Myocyte (in vitro differentiated cells): ENCODE measurements at places on chromosomes 7 and 10. TPM values are rescaled to one million over a fixed set of nuclear protein-coding genes. Genes with fewer than 3 reads are reported as not detected.

Gene LRIT1
- 0.11 TPM in 1 of 2 replicates, not detected in the other for total RNA-seq

DNA sequence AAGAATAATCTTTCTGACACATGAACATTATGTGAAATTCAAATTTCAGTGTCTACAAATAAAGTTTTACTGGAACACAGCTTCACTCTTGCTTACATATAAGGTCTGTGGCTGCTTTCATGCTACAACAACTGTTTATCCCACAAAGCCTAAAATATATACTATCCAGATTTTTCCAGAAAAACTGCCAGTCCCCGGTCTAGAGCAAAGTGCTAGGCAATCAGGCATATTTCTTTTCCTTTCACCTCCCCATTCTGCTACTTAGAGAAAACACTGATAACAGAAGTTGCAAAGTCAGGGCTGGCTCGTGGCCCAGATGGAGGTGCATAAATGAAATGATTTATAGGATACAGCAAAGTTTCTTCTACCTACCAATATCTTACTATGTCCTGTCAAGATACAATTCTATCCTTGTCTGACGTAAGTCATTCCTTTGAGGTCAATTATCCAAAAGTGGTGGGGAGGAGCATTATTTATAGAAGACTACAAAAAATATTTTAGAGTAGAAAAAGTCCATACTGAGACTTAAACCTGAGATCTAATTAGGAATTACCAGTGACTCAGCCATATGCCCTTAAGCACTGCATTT lies 384.1 kb downstream of the NXPH1 start:
- DNase-seq, result no peak

- DNase-seq, result no peak
Observed at GRCh38 chr10:71278691-71279588, 40.1 kb upstream of the SLC29A3 start.

Gene SYCE1
- not detected in 2 replicates for total RNA-seq

GRCh38 chr10:110613341-110613995 lies 30.7 kb upstream of the RBM20 start:
- no peak for DNase-seq

Gene FBXL13
- 0.42 and 0.67 TPM in 2 replicates for total RNA-seq

GRCh38 chr7:43164757-43165156 lies 52.3 kb downstream of the HECW1 start:
- DNase-seq, result peak; percentile 78

DNA sequence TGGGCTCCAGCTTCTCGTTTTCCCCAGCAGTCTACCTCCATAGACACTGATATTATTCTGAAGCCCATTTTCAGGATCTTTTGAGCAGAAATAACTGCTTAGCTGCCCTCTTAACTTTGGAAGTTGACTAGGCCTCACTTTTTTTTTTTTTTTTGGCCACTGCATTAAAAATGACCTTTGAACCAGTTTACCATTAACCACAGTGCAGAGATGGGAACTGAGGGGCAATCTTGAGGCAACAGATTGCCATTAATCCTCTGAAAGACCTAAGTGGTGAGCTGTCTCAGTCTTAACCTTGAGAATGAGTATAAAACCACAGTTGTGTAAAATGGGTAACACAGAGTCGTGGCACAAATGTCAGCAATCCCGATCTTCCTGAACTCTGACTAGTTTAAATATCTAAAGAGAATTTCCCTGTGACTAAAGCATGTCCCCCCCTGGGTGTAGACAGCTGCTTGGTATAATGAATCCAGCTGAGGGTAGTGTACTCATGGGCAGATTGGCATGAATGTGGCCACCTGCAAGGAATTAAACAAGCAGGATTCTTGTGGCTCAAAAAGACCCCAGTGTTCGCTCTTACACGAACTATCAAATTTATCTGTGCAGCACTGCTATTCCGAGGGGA lies 46.1 kb upstream of the FMC1 start:
- DNase-seq, result peak; percentile 57

Gene MMP21
- not detected in 2 replicates for total RNA-seq

Gene SFMBT2
- total RNA-seq, result 0.05 and 0.08 TPM in 2 replicates

Gene RBM20
- total RNA-seq, result 2.6 and 3.0 TPM in 2 replicates

DNA sequence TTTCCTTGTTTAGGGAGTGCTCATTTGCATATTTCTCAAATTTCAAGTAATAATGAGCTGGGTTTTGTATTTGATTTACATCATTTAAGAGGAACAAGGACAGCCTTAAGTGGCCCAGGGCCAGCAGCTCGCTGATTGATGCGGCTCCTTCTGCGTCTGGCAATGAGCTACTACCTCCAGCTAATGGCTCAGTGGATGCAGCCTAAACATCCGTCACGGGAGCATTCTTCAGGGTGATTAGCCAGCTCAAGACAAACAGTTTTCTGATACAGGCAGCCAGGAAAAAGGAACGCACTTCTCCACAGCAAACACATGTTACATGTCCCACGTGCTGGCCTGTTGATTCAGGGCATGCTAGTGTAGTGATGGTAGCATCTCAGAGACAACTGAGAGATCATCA lies 169.3 kb upstream of the TCERG1L start:
- DNase-seq, result no peak

DNA sequence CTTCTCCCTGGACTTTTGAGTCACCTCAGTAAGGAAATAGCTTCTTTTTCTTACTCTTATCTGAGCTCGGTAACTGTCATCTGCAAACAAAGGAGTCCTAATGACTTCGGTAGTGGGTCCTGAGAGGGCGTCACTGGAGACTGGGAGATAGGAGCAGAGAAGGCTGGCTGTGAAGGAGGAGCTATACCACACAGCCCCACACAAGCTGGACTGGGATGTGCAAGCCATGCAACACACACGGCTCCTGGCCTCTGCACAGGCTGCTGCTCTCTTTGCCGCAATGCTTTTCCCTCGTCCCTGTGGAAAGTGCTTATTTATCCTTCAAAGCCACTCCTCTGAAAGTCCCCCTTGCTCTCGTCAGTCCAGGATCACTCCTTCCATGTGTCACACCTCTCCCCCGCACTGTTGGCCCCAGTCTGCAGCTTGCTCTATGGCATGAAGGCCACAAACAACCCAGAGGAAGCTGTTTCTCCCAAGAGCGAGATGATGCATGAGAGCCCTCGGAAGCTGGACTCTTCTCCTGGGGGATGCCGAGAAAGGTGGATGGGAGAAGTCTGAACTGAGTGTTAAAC lies 14.9 kb downstream of the TMEM273 start:
- DNase-seq, result no peak

Gene FAM13C
- total RNA-seq, result 58.0 and 59.0 TPM in 2 replicates

GRCh38 chr10:66927251-66927935 lies 1.6 kb downstream of the LRRTM3 start:
- no peak for DNase-seq

Gene DCLRE1C
- total RNA-seq, result 6.8 and 7.0 TPM in 2 replicates

Gene KIF11
- total RNA-seq, result 1.3 and 1.9 TPM in 2 replicates

- no peak for DNase-seq
Observed at GRCh38 chr7:157908006-157908782, 571.4 kb downstream of the DNAJB6 start.

DNA sequence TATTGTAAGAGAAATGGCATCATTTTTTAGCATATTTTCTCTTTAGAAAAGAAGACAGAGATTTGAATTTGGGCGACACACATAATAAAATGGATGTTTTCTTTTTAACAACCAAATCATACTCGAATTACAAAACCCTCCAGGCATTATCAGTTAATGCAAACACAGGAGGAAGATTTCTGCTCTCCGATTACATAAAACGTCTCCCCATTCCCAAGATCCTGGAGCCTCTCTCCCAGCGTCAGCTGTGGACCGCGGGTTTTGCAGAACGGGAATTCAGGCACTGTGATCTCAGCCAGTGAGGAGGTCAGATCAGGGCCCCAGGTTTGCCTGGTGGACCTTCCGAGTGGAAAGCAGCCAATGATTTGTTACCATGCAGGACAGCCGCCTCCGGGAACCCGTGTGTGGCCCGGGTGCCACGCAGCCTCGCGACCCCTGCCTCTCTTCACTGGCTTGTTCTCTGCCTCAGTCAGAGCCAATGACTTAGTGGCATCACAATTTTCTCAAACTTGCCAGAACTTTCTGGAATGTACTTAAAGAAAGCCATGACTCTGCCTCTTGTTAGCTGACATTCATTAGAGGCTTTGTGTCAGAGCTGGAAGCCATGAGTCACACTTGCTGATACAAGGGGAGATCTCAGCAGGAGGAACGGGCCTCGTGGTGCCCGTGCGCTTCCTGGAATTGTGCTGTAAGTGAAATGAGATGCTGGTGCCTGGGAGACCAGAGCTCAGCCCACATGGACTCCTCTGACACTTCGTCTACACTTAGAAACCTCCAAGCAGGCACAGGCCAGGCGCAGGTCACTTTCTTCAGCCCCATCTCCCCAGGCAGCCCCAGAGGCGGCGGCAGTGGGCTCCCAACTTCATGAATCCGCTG lies 246.1 kb downstream of the KLF6 start:
- peak; percentile 79 for DNase-seq

Gene ZKSCAN5
- 18.5 and 21.9 TPM in 2 replicates for total RNA-seq

Gene FAM25G
- total RNA-seq, result not detected in 2 replicates

Gene RARRES2
- 202 and 252 TPM in 2 replicates for total RNA-seq

DNA sequence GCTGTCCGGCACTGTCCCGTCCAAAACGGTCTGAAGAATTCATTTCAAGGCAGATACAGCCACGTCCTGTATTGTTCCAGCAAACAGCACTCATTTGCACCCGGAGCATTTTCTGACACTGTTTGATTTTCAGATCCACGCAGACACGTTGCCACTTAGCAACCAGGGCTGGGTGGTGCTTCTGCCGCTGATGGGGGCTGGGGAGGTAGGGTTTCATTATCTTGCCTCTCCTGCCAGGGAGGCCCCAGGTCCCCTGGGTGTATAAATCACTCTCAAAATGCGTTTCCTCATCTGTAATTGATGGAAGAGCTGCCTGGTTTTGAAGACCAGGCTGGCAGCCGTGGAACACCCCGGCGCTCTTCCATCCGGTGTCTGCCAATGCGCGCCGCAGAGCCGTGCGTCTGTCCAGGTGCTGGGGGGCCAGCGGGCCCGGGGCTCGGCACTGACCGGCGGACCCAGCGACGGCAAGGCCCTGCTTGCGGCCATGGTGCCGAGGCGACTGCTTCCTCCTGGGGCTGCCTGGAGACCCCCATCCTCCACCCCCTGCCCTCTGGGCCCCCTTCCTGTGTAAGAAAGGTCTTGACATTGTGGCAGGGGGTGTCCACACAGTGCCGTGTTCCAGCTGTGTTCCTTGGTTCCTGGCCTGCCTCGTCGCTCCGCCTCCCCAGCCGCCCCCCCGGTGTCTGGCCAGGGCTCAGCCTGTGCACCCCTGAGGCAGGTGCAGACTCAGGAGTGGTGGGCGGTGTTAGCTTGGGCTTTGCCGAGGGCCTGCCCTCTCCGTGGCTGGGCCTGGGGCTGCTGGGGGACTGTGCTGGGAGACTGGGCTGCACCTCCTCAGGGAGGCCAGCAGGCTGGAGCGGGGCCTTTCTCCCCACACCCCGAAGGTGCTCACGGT lies 16.6 kb downstream of the ADGRA1 start:
- DNase-seq, result no peak

GRCh38 chr10:3480281-3480989 lies 304.6 kb downstream of the KLF6 start:
- no peak for DNase-seq

DNA sequence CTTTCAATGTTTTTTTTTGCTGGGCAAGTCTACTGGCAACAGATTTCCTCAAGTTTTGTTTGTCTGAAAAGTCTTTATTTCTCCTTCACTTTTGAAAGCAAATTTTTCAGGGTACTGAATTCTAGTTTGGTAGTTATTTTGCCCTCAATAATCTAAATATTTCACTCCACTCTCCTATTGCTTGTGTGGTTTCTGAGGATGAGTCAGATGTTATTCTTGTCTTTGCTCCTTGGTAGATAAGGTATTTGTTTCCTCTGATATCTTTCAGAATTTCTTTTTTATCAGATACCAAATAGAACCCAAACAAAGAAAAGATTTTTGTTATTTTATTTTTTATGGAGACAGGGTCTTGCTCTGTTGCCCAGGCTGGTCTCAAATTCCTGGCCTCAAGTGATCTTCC lies 99.2 kb upstream of the MALRD1 start:
- DNase-seq, result no peak

Gene SPDYE2B
- total RNA-seq, result not detected in 2 replicates

DNA sequence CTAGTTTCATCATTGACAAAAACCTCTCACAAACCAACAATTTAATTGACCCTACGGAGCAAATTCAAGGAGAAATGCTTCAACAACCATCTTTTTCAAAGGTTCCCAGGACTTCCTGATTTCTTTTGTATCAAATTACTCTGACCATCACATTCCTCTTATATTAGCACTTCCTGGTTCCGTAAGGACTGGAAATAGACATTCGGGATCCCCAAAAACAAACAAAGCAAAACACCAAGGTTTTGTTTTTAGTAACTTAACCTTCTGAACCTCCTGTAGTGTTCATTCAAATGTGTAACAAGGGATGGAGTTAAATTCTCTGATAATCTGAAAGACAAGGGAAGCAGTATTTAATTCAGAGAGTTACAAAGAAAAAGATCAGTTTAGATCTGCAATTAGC lies 387.6 kb upstream of the NRP1 start:
- DNase-seq, result peak; percentile 46

DNA sequence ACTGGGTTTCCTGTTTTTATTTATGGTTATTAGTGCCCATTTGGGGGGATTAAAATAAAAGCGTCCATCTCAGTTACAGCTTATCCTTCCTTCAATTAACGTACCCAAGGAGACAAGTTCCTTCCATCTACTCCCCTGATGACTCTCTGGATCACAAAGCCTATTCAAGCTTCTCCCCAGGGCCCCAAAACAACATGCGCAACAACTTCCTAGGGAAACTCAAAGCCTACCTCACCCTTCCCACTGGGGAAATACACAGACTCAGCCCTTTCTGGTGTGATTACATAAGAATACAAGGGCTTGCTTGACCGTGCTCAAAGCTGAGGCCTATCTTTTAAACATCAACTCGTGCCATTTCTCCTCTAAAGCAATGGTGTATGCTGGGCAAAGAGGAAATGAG lies 112.4 kb downstream of the CDK6 start:
- no peak for DNase-seq

Gene CHN2
- total RNA-seq, result 2.8 and 3.2 TPM in 2 replicates

DNA sequence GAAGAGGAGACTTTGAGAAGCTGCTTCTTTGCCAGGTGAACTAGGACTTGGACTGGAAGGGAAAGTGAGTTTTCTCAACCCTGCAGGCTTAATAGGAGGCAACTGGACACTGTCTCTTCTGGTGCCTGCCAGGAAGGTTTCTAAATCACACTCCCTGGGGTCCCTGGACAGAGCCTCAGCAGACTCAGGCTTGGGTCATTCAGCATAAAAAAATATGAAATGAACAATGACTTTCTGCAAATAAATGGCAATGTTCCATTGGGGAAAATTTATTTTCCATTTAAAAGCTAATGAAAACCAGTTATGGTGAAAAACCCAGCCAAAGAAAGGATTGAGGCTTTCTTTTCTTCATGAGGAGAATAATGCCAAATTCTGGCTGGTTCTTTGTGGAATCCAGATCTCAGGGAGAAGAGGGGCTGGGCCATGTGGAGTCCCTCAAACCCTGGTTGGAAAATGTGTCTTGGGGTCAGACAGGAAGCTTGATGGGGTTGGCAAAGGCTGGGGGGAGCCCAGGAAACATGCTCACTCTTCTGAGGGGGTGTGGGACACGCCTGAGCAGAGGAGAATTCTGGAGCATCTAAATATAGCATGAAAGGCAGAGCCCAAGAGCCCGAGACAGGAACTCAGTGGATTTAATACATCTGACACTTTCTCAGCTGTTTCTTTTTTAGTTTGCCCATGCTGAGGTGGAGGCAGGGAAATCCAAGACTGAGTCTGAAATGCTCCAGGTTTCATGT lies 65.2 kb upstream of the EMX2 start:
- no peak for DNase-seq
